ENCODE measurements at places on chromosomes 6 and 20.

GRCh38 chr6:52416629-52417151 lies 3.5 kb upstream of the EFHC1 start:
- peak; percentile 79 for DNase-seq

- DNase-seq, result peak; percentile 7
Observed at GRCh38 chr20:13251106-13251903, 30.2 kb downstream of the ISM1 start.

DNA sequence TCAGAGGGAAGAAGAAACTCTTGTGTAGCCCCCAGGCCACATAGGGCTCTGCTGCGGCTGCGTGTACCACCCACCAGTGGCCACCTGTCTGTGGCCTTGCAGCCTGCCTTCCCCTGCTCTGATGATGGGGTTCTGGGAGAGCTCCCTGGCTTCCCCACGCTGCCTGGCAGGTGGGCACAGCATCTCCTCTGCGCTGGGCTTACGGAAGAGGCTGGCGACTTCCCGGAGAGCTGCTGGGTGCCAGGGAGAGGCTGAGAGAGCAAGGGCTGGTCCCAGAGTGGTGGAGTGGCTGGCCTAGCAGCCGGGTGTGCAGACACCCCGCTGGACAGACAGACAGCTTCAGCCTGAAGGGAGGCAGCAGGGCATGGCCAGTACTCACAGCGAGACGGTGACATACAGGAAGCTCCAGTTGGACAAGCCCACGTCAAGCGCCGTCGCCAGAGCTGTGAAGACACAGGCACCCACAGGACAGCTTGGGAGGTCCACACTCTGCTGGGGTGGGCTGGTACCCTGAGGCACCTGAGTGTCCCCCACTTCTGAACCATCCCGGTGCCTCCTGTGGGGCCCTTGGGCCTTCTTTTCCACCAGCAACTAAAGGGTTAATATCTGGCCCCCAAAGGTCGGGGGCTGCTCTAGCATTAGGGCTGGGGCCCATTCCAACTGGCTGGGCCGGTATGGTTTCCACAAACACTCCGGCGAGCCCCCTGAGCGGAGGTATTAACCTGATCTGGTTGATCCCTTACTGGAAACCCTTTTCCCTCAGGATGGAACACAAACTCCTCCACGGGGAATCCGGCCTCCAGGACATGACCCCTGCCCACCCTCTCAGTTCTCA lies 48.1 kb upstream of the CDH22 start:
- DNase-seq, result no peak

DNA sequence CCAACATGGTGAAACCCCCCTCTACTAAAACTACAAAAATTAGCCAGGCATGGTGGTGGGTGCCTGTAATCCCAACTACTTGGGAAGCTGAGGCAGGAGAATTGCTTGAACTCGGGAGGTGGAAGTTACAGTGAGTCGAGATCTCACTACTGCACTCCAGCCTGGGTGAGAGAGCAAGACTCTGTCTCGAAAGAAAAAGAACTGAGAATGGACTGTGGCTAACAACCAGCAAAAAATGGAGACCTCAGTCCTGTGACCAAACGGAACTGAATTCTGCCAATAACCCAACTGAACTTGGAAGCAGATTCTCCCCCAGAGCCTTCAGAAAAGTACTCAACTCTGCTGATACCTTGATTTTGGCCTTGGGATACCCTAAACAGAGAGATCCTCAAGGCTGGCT lies 604.5 kb downstream of the DOK5 start:
- DNase-seq, result no peak

- peak; percentile 90 for DNase-seq
Observed at GRCh38 chr6:158854214-158855101, 35.3 kb upstream of the EZR start.

DNA sequence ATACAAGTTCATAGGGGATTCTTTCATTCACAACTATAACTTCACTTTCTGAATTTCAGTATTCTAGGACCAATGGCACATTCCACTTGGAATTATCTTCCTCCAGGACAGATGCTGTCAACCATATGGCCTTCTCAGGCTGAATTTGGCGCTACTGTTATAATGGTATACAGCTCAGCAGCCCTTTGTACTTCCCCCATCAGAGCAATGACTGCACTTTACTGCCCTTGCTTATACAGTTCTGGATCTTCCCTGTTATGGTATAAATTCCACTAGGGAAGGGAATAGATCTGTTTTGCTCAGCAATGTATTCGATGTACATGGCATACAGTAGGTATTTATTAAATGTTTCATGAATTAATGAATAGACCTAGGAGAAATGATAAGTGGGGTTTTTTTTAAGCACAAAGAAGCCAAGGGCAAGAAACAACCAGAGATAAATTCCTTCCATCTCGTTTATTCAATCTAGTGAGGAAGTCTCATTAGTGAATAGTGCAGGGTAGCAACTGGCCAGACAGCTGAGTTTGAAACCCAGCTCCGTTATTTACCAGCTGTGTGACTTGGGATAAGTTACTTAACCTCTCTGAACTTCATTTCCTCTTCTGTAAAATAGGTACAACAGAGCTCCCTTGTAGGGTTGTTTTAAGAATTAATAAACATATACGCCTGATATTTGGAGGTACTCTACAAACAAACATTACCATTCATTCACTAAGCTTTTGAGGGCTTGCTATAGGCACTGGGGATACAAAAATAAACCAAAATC lies 97.1 kb upstream of the PRDM1 start:
- no peak for DNase-seq

- no peak for DNase-seq
Observed at GRCh38 chr6:85920782-85921181, 278.1 kb upstream of the SYNCRIP start.

DNA sequence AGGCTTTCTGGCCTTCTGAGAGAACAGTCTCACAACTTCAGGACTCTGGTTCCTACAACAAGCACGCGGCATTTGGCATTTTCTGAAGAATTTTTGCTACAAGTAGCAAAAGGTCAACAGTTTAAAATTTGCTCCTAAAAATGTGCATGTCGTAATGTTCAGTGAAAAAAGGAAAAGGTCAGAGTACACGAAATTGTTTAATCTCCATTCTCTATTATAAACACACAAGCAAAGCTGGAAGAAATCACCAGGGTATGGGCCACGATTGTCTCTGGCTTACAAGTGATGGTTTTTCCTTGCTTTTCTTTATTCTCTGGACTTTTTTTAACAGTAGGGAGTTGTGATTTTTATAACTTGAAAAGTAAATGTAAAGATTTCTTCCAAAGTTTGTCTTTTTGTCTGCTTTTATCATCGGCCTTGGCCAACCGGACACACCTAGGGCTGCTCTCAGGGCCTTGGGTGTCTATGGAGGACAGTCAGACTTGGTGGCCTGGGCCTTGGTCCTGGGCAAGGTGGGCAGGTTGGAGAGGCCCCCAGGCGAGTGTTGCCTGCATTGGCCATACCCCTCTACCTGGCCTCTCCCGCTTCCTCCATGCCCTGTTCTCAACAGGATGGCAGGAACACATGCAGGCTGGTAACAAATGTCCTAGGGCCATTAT lies 32.4 kb downstream of the PLEKHG1 start:
- no peak for DNase-seq

DNA sequence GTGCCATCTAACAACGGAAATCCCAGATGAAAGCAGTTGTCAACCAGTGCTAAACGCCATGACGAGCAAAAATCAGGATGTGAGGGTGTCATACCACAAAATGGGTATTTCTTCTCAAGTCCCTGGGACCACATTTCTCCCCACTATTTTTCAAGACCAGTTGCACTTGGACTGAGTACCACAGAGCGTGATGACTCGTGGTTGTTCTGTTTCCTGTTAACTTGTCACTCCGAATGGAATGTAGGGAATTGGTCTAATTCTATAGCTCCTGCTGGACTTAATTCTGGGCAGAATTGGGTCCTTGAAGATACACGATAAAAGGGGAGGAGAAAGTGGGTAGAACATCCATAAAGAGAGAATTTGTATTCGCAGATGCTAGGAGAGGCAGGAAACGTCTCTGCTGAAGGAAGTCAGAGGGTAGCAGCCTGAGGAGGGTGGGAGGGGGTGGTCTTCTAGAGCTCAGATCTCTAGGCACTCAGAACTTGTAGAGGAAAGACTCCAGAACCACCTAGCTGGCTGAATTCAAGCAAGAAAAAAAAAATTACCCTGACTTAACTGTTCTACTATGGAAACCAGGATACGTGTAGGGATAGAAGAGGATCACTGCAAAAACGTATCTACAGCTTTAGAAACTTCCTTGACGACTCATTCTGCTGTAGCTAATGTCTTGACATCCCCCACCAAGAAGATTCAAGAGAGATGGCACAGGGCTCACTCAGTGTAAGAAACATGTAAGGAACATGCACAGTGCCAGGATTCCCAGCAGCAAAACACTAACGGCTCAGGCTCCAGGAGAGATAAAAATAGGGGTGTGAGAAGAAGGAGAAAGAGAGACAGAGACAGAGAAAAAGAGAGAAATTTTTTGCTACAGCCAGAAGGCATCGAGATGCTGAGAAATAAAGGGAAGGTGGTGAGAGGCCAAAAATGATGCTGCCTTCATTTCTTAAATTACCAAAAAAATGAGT lies 494.7 kb downstream of the CD83 start:
- no peak for DNase-seq

GRCh38 chr6:111813237-111813636 lies 60.0 kb downstream of the FYN start:
- DNase-seq, result no peak

DNA sequence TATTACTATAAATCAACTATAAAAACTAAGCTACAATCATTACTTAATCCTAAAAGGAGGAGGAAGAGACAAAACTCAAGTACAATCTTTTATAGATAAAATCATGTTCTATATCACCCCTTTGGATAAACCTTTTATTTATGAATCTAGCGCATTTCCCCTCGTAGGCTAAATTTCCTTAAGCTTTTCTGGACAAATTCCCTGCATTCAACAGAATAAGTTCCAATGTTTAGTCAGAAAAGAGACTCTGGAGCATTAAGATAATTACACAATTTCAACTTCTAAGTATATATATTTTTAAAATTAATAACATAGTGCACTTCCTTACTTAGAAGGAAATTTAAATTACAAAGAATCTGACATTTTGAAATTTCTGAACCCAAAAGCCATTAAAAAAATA lies 37.9 kb downstream of the ATXN1 start:
- DNase-seq, result no peak

GRCh38 chr6:83199863-83200225 lies 6.7 kb downstream of the RWDD2A start:
- no peak for DNase-seq

GRCh38 chr20:49821381-49821780 lies 8.8 kb downstream of the SLC9A8 start:
- no peak for DNase-seq

DNA sequence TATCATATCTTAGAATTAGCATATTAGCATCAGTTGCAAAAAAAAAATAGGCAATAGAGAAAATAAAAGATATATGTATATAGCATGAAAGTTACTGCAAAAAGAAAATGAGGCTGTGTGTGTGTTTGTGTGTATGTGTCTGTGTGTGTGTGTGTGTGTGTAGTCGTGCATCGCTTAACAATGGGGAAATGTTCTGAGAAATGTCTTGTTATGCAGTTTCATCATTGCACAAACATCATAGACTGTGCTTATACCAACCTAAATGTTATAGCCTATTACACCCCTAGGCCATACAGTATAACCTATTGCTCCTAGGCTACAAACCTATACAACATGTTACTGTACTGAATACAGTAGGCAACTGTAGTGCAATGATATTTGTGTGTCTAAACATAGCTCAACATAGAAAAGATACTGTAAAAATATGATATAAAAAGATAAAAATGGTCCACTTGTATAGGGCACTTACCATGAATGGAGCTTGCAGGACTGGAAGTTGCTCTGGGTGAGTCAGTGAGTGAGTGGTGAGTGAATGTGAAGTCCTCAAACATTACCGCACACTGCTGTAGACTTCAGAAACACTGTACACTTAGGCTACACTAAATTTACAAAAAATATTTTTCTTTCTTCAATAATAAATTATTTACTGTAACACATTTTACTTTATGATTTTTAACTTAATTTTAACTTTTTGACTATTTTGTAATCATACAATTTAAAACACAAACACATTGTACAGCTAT lies 805.1 kb downstream of the KIF16B start:
- DNase-seq, result no peak

Measured in hematopoietic multipotent progenitor cell treated with erythropoietin and hydrocortisone succinate and interleukin-3 and kit ligand, for 4 days (in vitro differentiated cells).